ENCODE measurements at places on chromosomes 3 and 15.

DNA sequence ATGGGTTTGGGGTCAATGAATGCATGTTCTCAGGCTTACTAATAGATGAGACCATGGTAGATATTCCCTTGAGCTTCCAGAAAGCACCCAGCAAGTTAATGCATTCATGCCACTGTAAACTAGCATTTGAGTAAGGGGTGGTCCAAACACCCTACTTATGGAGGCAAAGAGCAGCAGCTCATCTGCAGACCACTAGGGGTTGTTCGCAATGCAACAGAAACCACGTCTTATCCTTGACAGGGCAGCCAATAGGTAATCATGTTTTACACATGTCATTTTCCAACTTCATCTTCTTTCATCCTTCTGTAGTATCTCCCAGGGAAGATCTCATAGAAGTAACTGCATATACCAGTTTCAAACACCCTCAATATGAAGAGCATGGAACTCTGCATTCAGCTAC is 330.2 kb downstream of the RORA start:
- no peak for DNase-seq

GRCh38 chr3:195558602-195559001 is 15.5 kb upstream of the PPP1R2 start:
- DNase-seq = no peak

GRCh38 chr3:126029241-126029640 is 54.7 kb downstream of the SLC41A3 start:
- DNase-seq = no peak

DNA sequence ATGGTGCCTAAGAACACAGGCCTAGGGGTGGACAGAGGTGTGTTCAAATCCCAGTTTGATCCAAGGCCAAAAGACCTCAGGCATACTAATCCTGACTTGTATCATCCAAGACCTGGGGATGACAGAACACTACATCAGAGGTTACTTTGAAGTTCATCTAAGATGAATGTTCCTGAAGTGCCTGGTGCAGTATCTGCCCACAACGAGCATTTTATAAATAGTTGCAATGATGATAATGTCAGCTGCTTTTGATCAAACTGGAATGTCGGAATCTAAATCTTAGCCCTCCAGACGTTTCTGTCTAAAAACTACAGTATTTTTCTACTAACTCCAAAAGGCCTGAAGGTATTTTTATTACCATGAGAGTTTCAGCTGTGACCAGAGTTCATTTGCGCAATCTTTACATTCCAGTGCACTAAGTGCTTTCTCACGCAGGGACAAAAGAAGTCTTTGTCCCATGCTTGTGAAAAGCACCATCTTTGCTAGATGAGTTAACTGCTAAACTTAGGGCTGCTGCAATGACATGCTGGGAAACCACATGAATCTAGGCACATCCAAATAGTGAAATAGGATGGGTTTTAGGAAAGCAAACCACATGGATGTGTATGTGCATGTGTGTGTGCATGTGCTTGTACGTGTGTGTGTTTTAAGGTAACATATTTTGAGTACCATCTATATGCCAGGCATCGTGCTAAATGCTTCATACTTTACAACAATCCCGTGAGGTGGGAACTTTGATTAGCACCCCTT is 18.1 kb downstream of the ANXA2 start:
- DNase-seq = no peak

GRCh38 chr3:15110206-15110605 is 11.3 kb upstream of the RBSN start:
- no peak for DNase-seq

DNA sequence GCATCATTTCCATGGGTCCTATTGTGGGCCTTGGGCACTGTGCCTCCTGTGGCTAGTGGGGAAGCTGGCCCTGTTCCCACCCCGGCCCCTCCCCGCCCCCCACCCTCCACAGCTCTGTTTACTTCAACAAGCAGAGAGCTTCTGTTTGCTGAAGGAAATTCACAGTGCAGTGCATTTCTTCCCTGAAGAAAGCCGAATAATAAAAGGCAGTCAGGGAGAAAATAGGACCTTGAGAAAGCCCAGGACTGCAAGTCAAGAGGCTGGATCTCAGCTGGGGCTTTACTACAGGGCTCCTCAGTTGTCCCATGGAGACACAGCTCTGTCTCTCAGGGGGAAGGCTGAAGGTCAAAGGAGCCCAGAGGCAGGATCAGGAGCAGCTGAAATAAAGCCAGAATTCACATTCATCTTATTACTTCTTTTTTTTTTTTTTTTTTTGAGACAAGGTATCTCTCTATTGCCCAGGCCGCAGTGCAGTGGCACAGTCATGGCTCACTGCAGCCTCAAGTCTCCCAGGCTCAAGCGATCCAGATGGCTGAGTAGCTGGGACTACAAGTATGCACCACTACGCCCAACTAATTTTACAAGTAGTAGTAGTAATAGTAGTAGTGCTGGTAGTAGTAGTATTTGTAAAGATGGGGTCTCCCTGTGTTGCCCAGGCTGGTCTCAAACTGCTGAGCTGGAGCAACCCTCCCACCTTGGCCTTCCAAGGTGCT is 33.0 kb upstream of the LACTB start:
- no peak for DNase-seq

DNA sequence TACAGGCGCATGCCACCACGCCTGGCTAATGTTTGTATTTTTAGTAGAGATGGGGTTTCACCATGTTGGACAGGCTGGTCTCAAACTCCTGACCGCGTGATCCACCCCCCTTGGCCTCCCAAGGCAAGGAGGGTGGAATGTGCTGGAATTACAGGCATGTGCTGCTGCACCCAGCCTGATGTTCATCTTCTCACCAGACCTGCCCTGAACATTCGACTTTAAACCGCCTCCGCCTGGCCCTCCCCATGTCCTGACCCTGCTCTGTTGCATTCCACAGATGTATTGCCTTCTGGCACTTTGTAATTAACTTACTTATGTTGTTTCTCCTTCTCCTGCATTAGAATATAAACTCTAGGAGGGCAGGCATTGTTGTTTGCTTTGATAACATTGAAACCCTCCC is 102.1 kb downstream of the LINGO1 start:
- no peak for DNase-seq

Data from GM18507 (cell line).